Coronary artery (tissue), 2 donors: ENCODE measurements at places on chromosomes 6 and 20.

DNA sequence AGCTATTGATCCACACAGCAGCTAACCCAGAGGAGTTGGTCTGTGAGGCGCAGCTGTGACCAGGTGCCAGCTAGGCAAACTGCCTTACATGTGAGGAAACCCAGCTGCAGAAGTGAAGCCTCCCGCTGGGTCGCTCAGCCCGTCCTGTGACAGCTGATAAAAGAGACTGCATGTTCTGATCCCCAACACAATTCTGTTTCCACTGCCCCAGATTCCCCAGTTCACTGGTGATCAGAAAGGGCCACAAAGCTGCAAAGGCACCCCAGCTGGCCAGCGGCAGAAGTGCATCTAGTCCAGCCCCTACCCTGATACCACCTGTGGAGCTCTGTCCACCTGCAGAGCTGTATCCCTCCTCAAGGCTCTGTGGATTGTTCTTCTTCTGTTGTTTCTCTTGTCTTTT, 64.5 kb downstream of the CTNNBL1 start:
- DNase-seq = no peak

- no peak for DNase-seq
Measured at GRCh38 chr20:20783450-20783849, 71.0 kb upstream of the RALGAPA2 start.

GRCh38 chr20:51380401-51381385, 161.8 kb downstream of the NFATC2 start:
- DNase-seq = no peak

GRCh38 chr6:137001299-137001976, 43.3 kb downstream of the IL20RA start:
- DNase-seq = no peak

DNA sequence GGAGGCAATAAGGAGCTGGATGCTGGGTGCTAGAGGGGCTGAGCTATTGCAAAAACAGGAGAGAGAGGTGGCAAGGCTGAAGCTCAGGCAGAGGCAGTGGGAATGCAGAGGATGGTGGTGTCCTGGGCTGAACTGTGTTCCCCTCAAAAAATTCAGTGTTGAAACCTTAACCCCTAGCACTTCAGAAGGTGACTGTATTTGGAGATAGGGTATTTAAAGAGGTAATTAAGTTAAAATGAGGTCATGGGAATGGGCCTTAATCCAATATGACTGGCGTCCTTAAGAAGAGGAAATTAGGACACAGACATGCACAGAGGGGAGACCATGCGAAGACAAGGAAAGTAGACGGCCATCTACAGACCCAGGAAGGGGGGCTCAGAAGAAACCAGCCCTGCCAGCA, 11.5 kb upstream of the MMP9 start:
- DNase-seq = no peak

- no peak for DNase-seq
Measured at GRCh38 chr20:10492844-10493243, 57.7 kb downstream of the SLX4IP start.

DNA sequence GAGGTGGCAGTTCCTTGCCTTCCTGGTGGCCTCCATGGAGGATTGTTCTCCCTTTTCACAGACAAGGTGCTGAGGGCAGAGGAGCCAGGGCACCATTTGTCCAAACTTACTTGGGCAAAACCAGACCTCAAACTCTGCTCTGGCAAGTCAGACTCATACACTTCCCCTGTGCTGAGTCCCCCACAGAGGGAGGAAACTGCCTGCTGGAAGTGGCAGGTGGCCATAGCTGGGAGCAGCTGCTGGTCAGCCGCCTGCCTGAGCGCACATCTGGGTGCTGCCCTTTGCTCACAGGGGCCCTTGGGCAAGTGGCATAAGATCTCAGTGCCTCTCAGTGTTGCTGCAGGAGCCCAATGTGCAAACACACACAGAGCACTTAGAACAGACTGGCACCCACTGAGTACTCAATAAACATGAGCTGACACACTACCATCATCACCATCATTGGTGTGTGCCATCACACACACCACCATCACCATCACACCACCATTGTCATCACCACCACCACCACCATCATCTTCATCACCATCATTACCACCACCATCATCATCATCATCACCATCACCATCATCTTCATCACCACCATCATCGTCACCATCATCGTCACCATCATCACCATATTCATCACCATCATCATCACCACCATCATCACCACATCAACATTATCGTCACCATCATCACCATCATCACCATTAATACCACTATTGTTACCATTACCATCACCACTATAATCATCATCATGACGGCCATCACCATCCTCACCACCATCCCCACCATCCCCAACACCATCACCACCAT, 17.6 kb downstream of the NOL4L start:
- no peak for DNase-seq

DNA sequence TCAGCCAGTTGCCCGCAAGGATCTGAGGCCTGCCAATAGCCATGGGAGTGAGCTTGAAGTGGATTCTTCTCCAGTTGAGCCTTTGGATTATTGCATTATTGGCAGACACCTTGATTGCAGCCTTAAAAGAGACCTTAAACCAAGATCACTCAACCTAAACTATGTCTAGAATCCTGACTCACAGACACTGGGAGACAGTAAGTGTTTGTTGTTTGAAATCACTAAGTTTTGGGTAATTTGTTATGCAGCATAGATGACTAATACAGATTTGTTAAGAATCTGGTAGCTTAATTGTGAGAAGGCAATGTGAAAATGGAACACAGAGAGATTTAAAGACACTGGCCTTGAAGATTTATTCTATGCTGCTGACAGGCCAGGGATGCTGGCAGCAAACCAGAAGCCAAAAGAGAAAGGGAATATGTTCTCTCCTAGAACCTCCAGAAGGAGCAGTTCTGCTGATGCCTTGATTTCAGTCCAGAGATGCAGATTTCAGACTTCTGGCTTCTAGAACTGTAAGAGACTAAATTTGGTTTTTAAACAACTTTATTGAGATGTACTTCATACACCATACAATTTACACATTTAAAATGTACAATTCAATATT, 17.6 kb downstream of the SIRPD start:
- DNase-seq = no peak

DNA sequence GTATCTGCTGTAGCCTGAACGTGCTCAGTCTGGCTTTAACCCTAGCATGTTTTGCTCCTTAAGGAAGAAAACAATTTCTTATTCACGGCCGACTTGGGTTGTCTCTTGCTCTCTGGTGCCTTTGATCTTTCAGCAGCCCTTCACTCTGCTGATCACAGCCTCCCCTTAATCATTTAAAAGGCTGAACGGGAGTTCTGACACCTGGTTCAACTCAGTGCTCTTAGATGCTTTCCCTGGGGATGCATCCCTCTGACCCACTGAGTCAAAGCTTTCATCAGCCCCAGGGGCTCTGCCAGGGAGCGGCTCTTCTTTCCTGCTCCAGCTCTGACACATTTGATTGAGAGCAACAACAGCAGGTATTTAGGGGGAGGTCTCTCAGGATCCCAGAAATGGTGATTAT, 79.0 kb upstream of the FYN start:
- no peak for DNase-seq

DNA sequence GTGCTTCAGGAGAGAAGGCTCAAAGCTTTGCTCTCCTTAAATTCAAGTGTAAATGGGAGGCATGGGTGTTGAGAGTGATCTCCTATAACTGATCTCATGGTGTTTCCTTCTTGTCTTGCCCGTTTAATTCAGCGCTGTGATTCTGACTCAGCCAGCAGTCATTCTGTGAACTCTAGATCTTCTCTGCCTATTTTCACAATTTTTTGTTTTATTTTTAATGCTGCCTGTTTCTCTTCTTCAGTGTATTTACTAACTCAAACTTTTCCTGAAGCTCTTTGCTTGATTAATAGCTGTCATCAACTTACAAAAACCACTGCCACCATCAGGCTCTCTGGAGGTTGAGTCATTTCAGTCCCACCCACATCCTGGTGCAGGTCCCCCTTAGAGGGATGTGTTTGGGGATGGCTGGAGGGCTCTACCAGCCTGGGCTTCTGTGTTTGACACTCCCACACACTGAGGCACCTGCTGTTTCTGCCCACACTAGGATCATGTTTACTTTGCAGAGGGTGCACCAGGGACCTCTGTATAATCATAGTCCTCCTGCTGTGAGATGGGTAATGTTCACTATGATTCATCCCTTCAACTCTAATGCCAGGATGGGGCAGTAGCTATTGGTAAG, 94.0 kb downstream of the SHLD1 start:
- DNase-seq = no peak

- DNase-seq = no peak
Measured at GRCh38 chr20:12112089-12112474, 194.4 kb downstream of the BTBD3 start.

DNA sequence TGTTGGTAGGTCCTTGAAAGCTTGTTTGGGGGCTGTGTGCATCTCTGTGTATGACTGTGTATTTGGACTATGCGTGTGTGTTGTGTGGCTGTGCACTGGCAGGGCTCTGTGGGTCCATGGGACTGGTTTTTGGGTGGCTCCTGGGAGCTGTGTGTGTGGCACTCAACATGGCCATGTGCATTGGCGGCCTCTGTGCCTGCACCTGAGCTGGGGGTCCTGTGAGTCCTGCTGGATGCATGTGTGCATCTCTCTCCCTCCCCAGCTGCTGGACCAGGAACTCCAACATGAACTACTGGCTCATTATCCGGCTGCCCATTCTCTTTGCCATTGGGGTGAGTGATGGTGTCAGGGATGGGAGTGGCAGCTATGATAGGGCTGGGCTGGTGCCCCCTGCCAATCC, 30.1 kb downstream of the GLP1R start:
- no peak for DNase-seq

- no peak for DNase-seq
Measured at GRCh38 chr6:139251045-139251690, 40.6 kb downstream of the TXLNB start.

DNA sequence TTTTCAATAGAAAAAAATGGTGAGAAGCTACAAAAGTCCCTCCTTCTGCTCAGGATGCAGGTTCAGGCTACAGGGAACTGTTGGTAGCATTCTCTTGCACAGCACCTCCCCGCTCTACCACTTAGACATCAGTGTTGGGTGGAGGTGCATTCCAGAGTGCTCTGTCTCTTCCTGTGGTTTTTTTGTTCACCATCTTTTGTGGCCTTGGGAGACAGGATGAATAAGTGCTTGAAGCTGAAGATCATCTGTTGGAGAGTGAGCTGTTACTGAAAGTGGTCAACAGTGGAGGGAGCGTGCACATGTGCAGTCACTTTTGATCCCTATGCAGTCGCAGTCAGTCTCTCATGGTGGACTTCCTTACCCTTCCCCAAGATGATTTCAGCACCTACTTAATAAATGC, 16.6 kb upstream of the BTBD3 start:
- DNase-seq = no peak

GRCh38 chr6:50823094-50823920, 4.6 kb downstream of the TFAP2B start:
- DNase-seq = no peak

DNA sequence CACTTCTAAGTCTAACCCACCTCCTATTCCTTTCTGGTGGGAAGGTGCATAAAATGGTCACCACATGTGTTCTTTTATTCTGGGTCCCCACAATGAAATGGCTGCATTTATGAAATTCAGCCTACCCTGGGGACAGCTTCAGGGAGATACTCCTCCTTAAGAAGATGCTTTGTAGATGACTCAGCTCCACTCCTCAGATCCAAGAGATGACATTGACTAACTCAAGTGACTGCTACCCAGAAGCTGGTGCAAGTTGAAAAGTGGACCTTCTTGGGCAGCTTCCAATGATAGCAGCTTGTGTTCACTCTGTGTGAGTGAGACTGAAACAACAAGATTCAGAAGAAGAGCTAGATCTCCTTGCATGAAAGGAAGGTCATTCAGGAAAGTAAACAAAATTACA, 113.4 kb downstream of the SCP2D1 start:
- no peak for DNase-seq

DNA sequence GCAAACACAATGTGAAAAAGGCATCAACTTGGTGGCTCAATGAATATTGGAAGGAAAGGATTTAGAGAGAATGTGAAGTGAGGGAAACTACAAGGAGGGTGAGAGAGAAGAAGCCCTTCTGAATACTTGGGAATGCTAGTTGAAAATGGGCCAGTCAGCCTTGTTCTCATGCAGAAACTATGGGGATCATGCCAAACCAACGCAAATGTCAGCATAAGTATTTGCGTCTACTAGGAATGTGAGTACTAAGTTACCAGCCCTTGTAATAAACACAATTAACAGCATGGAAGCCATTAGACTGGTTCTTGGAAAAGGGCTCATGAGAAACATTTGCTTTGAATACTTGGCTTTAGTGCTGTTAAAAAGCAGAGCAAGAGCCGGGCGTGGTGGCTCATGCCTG, 54.9 kb upstream of the AIG1 start:
- DNase-seq = no peak

GRCh38 chr6:118023771-118024170, 116.7 kb downstream of the SLC35F1 start:
- DNase-seq = no peak

DNA sequence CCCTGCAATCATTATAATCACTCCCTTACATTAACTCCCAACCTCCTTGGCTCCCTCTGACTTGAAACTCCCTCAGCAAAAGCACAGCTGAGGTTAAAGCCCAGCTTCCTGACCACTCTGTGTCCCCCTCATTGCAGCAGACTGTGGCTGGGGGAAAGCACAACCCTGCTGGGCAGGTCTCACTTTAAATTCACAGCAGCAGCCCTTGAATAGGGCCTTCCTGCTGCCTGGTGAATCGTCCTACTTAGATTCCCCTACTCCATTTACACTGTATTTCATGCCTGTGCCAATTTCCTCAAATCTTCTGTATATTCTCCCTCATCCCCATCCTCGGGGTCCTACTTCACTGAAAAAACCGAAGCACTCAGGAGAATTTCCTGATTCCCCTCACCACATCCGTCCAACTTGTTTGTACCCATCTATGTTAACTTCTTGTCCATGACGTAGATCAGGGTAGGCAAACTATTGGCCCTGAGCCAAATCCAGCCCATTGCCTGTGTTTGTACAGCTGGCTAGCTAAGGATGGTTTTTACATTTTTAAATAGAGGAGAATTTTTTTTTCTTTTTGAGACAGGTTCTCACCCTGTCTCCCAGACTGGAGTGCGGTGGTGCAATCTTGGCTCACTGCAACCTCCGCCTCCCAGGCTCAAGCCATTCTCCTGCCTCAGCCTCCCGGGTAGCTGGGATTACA, 31.5 kb upstream of the GCM1 start:
- DNase-seq = no peak

GRCh38 chr20:49320460-49320859, 42.6 kb upstream of the ZNFX1 start:
- no peak for DNase-seq

DNA sequence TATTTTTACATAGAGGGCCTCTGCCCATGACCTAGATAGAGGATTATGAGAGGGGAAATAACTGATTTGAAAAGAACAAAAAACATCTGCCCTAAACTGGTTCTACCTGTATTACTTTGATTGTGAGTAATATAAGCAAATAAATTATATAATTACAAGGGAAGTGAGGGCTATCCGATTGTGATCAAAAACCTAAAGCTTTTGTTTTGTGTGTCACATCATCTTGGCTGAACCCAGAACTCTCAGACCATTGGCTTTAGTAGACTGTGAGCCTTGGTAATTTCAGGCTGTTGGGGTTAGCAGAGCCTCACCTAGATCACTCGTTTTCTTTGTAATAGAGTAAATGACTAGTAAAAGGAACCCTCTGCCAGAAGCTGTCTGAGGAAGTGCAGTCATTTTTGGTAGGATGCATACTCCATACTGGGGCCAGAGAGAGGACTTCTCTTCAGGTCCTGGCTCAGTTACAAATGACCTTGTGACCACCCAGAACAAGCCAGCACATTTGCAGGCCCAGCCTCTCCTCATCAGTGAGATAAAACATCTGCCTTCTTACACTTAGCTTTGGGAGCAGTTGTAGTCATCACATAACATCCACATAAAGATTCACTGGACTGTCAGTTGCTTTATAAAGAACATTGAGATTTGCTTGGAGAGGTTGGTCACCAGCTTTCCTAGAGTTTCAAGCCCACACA, 13.5 kb downstream of the STK35 start:
- no peak for DNase-seq

GRCh38 chr20:9130521-9130920, 61.6 kb downstream of the PLCB4 start:
- DNase-seq = no peak
